Cerebellum (tissue), 4 donors: ENCODE measurements at places on chromosomes 2 and 18.
A peak's percentile ranks its signal among the peaks of the same experiment; 100 is the strongest.

DNA sequence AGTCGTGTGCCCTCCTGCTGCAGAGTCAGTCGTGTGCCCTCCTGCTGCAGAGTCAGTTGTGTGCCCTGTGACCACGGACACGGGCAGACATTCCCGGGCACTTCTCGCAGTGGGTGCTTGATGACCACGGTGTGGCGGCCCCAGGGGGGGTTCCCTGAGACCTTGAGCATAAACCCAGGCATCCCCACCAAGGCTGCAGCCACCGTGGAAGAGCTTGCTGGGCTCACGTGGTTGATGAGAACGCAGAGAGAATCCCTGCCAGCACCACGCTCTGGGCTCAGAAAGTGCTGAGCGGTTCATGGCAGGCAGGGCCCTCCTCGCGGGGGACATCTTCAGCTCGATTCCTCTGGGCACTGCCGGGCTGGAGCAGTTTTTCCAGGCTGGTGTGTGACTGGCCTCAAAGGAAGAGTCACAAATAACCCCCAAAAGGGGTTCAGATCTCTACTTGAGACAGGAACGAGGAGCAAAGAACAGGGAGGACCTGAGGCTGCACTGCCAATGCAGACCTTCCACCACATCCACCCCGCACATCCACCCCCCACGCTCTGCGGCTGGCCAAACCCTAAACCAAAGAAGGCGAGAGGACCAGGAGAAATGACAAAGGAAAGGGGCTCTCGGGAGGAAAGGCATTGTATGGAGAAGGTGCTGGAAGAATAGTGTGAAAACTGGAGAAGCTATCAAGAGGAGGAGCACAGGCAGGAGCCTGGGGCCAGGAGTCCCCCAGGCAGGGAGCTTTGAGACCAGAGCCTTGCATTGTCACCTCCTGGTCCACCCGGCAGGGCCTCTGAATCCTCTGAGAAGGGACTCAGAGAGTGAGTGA lies 8.4 kb upstream of the PER2 start:
- DNase-seq: no peak

GRCh38 chr2:178523596-178524134 lies 43.4 kb downstream of the PLEKHA3 start:
- DNase-seq: no peak

- DNase-seq: no peak
Observed at GRCh38 chr2:9972621-9973479, 21.4 kb downstream of the GRHL1 start.

DNA sequence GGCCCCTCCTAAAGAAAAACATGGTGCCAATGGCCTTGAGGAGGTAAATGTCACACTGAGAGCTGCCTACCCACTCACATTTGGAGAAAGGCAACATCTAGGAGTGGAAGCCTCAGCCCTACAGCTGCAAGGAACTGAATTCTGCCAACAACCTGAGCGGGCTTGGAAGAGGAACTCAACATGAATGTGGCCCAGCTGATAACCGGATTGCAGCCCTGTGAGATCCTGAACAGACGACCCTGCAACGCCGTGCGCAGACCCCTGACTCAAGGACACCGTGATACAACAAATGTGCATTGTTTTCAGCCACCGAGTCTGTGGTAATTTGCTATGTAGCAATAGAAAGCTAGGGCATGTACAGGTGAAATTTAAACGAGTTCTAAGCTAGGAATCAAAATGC lies 99.4 kb downstream of the MYOM1 start:
- no peak for DNase-seq

- DNase-seq: no peak
Observed at GRCh38 chr2:191838526-191838925, 8.4 kb downstream of the CAVIN2 start.

GRCh38 chr2:43054367-43054766 lies 172.0 kb downstream of the ZFP36L2 start:
- DNase-seq: no peak

DNA sequence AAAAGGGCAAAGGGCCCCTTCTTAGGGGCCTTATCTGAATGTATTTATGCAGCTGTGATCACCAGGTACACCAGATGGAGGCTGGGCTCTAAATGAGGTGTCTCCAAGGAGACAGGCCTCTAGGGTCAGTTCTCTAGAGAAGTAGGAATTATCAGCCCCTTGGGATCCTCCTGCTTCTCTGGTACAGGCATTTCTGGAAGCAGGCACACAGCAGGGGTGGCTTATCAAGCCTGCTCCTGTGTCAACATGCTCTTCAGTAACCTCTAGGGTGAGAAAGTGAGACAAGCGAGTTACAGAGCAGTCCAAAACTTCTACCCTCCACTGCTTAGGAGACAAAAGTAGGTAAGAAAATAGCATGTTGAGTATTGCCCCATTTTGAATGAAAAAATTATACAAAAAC lies 13.8 kb downstream of the TPGS2 start:
- DNase-seq: no peak

DNA sequence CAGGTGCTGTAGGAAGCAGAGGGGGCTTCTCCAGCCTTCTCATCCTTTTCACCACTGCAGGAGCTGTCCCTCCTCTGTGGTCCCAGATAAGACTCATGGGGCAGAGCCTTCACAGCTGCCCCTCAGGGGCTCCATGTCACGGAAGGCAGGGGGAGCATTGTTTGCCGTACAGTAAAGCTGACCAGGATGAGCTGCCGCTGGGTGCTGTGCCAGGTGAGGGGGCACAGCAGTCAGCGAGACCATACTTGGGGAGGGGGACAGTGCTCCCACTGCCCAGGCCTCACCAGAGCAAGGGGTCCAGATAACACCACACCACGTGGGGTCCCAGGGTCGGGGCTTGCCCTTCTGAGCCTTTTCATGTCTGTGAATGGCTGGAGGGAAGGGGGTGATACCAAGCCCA lies 46.3 kb downstream of the PLEKHB2 start:
- no peak for DNase-seq

DNA sequence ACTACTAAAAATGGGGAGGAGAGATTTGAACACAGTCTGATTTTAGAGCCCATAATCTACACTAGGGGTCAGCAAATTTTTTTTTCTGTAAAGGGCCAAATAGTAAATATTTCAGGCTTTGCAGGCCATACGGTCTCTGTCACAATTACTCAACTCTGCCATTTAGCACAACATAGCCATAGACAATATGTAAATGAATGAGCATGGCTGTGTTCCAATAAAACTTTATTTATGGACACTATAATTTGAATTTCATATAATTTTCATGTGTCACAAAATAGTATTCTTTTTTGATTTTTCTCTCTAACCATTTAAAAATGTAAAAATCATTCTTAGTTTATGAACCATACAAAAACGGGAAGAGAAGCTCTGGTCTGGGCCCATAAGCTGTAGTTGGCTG lies 309.4 kb downstream of the GPD2 start:
- DNase-seq: no peak

DNA sequence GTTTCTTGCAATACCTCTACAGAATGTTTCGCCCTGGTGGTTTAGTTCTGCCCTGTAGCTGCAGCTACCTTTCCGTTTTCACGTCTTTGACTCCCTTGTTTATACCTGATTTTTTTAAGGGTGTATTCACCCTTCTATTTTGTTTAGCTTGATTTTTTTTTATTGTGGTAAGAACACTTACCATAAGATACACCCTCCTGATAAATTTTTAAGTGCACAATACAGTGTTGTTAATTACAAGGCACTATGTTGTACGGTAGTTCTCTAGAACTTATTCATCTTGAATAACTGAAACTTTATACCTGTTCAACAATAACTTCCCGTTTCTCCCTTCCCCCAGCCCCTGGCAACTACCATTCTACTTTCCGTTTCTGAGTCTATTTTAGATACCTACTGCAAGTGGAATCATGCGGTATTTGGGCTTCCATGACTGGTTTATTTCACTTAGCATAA lies 48.9 kb upstream of the NABP1 start:
- DNase-seq: no peak

DNA sequence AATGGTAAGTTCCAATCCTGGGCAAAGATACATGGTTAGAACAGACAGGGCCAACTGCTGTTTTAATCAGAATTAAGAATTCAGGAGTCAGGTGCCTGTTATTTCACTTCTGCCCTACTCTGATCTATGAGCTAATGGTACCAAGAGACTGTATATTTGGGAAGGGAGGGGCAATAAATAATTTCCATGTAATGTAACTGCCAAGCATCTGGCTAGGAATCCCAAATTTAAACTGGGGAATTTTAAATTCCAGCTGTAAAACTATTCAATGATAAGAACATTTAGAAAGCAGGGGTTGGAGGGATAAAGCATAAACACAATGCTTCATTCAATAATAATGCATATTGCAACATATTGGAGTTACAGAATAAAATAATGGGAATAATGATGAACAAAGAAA lies 49.7 kb downstream of the SCN7A start:
- DNase-seq: no peak

- no peak for DNase-seq
Observed at GRCh38 chr2:231369580-231370428, 25.7 kb upstream of the B3GNT7 start.

- no peak for DNase-seq
Observed at GRCh38 chr2:67456428-67456827, 59.3 kb downstream of the ETAA1 start.

DNA sequence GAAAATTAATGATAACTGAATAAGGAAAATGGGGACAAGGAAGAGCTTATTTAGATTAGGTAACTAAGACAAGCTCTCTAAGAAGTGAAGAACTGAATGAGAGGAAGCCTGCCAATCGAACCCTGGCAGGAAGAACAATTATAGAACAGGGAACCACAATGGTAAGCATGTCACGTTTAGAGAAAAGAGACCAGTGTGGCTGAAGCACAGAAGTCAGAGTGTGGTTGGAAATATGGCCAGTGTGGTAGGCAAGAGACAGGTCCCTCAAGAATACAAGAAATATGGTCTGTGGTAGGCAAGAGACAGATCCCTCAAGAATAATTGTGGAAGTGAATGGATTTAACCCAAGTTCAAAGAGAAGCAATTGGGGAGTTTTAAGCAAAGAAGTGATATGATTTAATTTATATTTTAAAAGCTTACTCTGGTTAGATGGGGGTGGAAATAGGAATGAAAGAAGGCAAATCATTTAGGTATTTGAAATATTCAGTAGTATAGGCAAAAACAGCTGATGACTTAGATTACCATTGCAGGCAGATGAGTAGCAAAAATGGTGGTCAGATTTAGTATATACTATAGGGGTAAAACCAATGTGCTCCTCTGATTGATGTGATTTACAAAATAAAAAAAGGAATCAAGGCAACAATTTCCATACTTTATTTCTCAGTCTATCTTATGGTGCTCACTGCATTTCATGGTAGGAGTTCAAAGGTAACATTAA lies 38.8 kb upstream of the ERMN start:
- DNase-seq: no peak

- DNase-seq: no peak
Observed at GRCh38 chr2:100948942-100949811, 52.9 kb upstream of the RPL31 start.

DNA sequence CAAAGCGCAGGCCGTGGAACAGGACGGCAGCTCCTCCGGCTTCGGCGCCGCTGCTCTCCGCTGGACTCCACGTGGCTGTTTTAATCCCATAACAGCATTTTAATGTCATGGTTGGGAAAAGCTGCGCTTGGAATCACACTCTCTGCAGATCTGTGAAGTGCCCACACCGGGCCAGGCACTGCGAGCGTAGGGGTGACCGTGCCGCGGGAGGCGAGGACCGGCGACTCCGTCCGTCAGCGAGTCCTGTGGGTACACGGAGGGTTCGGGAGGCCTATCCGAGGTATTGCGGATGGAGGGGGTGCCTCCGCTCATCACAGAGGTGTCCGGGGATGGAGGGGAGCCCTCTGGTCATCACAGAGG lies 198.0 kb upstream of the SALL3 start:
- DNase-seq: no peak

- no peak for DNase-seq
Observed at GRCh38 chr18:57982372-57983021, 61.5 kb upstream of the NEDD4L start.

DNA sequence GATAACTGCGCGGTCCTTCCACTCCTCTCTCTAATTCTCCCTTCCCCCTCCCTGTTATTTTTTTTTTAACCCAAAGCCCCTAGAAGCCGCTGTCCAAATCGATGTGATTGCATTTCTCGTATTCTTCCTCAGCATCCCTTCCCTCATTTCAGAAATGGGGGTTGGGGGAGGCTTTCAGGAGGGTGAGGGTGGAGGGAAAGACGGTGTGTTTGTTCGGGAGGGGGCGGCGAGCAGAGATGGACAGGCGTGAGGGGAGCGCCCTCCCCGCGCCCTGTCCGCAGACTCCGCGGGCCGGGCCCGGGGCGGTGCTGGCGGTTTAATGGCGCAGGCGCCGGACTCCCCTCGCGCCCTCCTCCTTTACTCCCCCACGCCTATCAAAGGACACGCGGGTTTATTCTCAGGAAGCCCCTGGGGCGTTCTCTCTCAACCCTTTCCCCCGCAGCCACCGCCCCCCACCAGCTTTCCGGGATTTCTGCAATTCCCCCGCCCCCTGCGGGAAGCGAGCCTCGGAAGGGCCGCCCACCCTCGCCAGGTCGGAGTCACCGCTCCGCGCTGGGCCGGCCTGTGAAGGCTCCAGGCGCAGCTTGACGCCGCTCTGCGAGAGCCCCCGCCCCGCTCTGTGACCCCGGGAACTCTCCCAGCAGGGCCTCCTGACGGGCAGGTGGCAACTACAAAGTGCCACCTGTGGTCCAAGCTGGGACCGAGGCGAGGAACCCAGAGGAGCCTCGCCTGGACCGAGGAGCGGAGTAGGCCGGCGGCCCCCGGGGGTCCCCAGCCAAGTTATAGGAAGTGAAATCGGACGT lies 981 bp downstream of the ST8SIA3 start:
- DNase-seq: peak; percentile 76

DNA sequence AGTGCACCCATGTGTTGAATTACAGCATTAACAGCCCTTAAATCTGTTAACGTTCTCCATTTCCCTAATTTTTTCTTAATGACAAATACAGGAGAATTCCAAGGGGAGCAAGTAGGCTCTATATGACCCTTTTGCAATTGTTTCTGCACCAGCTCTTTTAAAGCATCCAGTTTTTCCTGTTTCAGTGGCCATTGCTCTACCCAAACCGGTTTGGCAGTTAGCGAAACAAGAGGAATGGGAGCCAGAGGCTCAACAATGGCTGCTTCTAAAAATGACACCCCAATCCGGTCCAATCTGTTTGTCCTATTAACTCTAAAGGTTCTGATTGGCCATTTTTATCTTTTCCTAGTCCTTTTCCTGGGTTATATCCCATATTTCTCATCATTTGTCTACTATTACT lies 15.1 kb upstream of the SUCLG1 start:
- no peak for DNase-seq

- DNase-seq: no peak
Observed at GRCh38 chr2:142058149-142058548, 72.7 kb downstream of the LRP1B start.

- no peak for DNase-seq
Observed at GRCh38 chr18:12679183-12679786, 21.4 kb upstream of the SPIRE1 start.

- DNase-seq: no peak
Observed at GRCh38 chr2:237574894-237575868, 8.8 kb downstream of the PRLH start.

GRCh38 chr2:72034353-72035095 lies 113.1 kb downstream of the CYP26B1 start:
- DNase-seq: no peak

DNA sequence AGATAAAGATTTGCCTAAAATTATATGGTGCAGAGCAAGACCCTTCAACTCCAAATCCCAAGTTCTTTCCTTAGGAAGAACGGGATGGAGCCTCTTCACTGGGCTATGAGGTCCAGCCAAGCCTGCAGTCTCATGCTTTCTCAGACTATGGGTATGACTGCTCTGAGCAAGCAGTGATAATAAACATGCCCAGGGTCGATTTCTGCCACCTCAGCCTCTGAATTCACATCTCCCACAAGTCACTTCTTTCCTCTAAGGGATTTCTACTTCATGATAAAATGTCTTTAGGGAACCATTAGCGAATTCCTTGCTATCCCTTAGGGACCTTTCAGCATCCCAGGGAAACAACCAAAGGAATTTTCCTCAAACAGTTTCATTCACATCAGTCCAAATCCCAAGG lies 94.8 kb downstream of the GFPT1 start:
- DNase-seq: no peak
